ENCODE measurements at places on chromosomes 5 and 9.

- no peak for DNase-seq
Observed at GRCh38 chr5:142825378-142826089, 55.4 kb downstream of the ARHGAP26 start.

- DNase-seq = no peak
Observed at GRCh38 chr5:16557477-16557876, 59.3 kb downstream of the RETREG1 start.

- DNase-seq = no peak
Observed at GRCh38 chr5:125343015-125343414, 596.6 kb upstream of the ZNF608 start.

- no peak for DNase-seq
Observed at GRCh38 chr5:124444147-124444775, 302.2 kb downstream of the ZNF608 start.

- no peak for DNase-seq
Observed at GRCh38 chr9:127905788-127906191, 6.4 kb upstream of the ST6GALNAC6 start.

- no peak for DNase-seq
Observed at GRCh38 chr9:22446589-22446949, at the start of gene DMRTA1. DMRTA1 (plus strand) TSS chr9:22446824; CDS start chr9:22447066, 242 bp downstream.

DNA sequence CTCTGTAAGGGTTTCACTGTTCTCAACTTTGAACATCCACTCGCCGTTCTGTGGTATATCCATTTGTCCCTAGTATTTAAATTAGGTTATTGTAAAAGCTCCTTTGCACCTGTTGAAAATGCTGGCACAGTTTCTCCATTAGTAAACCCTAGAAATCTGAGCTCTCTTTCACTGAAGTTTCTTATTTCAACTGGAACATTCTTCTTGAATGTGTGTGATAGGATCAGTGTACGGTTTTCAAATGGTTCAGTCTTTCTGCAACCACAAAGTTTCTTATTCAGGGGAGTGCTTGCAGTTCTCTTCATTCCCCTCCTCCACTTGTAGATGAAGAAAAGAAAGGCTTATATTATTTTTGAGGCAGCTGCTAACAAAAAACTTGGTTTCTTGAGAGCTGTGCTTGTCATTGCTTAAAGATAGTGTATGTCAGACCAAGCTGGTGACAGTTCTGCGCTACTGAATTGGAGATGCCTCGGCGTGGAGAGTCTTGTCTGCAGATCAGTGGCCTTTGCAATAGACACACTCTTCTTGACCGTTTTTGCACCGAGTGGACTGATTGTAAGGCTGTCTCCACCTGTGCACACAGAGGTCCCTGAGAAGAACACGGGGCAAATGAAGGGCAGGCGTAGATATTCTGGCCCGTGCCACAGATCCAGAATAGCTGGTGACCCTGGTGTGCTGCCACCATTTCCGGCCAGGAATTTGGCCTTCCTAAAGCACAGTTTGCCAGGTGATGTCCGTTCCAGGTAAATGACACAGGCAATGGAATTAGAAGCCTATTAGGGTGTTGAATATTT lies 102.2 kb downstream of the TRIO start:
- peak; percentile 9 for DNase-seq
